HFFc6 (cell line): ENCODE measurements at places on chromosomes 4 and X. TPM values are rescaled to one million over a fixed set of nuclear protein-coding genes. Genes with fewer than 3 reads are reported as not detected.

GRCh38 chr4:83605210-83605609 is 69.3 kb downstream of the GPAT3 start:
- DNase-seq: no peak

WAS gene
- 0.35 to 0.39 TPM in 2 of 3 replicates, not detected in the other for total RNA-seq

- DNase-seq: no peak
Measured at GRCh38 chrX:40806513-40807220, 71.3 kb upstream of the MED14 start.

- DNase-seq: no peak
Measured at GRCh38 chr4:4820261-4820660, 39.2 kb upstream of the MSX1 start.

GRCh38 chr4:155468282-155468681 is 91.5 kb upstream of the MAP9 start:
- no peak for DNase-seq

TET2 gene
- 7.8 to 11.2 TPM (median 9.9 TPM) in 3 replicates for total RNA-seq

ALAS2 gene
- not detected in 2 replicates for total RNA-seq

DNA sequence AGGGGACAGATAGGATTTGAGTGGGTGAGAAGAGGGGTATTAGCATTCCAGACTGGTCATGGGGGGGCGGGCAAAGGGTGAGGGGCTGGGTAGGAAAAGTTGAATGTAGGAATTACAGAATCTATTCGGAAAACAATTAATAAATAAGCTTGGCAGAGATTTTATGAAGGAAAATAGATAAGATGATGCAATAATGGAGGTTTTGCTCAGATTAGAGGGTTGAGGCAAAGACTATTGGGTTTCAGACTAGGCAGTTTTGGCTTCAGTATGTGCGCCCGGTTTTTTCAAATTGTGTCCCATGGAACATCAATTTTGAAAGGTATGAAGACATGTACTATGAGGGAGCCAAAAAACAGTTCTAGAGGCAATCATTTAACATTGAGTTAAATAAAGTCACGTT is 410.6 kb downstream of the SPRY1 start:
- DNase-seq: no peak

DNA sequence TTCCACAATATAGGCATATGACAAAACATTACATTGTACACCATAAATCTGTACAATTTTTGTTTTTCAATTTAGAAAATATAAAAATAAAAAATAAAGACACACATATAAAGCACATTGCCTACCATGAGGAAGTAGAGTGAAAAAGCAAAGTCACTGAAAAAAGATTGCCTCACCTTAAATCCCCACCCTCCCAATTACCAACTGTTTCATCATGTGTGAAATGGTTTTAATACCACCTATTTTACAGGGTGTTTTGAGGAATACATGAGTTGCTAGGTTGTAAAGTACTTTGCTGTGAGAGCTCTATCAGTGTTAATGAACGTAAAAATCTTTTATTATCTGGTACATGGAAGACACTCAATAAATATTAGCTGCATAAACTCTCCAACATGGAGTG is 373.6 kb upstream of the NDST3 start:
- DNase-seq: no peak

- no peak for DNase-seq
Measured at GRCh38 chr4:138199568-138200235, 42.4 kb downstream of the SLC7A11 start.

- DNase-seq: peak; percentile 29
Measured at GRCh38 chr4:174358829-174359228, 75.1 kb downstream of the CEP44 start.

- DNase-seq: no peak
Measured at GRCh38 chrX:111123125-111123524, 27.1 kb downstream of the PAK3 start.

DNA sequence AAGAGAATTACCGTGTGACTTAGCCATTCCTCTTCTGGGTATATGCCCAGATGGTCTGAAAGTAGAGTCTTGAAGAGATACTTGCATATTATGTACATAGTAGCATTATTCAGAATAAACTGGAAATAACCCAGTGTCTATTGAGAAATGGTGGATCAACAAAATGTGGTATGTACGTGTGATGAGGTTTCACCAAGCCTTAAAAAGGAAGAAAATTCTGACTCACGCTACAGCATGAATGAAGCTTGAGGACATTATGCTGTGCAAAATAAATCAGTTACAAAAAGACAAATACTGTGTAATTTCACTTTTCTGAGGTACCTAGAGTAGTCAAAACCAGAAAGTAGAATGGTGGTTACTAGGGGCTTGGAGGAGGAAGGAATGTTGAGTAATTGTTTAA is 37.3 kb downstream of the GBA3 start:
- DNase-seq: no peak

MAGEB1 gene
- not detected in 3 replicates for total RNA-seq

DNA sequence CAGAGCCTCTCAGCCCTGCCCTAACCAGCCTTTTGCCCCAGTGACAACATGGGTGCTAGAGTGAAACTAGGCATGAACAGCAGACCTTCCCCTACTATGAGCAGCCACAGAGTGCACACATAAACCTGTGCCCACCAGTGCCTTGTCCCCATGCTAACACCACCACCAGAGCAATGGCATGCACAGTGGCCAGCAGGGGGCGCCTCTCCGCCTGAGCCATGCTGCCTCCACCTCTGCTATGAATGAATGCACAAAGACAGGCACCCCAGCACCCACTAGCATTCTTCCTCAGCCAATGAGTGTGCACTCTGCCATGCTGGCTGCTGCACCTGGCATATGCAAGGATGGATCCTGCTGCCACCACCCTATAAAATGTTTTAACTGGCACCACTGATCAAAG is 286.9 kb upstream of the FGF16 start:
- DNase-seq: no peak

ADGRA3 gene
- total RNA-seq: 14.7 to 19.6 TPM (median 17.9 TPM) in 3 replicates

DNA sequence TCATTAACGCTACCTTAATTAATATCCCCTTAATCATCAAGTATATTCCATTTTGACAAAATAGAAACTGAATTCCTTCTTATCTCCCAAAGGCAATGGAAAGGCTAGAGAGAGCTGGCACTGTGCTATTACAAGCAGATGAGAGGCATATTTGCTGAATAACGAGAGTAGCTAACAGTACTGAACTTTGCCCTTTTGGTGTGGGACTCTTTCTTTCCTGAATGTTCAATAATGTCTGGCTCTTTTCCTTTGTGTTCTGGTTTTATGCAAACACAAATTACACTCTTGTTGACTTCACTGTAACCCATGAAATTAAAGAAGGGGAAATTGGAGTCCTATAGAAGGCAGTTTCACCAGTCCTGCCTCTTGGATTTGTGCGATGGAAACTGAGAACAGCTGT is 63.5 kb downstream of the SHROOM3 start:
- DNase-seq: no peak

DNA sequence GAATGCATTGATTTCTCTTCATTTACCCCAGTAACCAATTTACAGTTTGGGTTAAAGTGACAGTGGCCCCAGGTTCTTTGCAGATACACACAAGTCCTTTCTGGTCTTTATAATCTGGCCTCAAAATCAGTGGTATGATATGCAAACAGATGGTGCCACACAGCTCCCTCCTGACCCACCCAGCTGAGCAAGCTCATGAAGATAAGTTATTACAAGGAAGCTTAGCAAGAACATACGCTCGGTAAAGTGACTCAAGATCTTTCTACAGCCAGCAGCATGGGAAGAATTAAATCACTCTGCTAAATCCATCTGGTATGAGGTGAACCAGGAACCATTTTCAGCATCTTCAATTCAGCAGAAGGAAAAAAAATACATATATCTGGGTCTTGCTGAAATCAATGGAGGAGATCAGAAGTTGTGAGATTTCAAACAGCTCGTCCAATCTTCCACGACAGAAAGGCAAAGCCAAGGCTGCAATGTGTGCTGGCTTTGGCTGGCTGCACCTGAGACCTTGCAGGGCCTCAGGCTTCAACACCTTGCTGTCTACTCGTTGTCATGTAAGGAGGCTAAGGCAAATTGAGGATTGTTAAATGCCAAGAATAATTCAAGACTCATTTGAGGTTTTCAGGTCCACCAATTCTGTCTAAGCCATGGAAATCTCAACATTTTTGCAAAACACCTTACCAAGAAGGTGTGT is 28.2 kb downstream of the SEL1L3 start:
- no peak for DNase-seq

- DNase-seq: no peak
Measured at GRCh38 chr4:131450572-131451209, 1698.4 kb upstream of the PCDH10 start.
